ENCODE measurements at places on chromosomes 3 and 15.
A peak's percentile ranks its signal among the peaks of the same experiment; 100 is the strongest.

DNA sequence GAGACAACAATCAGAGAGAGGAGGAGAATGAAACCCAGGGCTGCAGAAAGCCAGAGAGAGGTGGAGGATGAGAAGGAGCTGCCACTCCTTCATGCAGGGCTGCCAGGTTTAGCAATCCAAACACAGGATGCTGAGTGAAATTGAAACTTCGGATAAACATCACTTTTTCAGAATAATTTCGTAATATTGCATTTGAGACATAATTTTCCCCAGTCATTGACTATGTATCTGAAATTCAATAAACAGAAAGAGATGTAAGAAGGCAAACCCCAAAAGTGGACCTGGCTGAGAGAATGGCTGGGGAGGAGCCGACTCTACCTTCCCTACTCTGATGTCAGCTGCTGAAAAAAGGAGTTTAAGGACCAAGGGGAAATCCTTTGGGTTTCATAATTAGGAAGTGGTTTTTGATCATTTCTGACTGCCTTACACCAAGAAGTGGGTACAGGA, 33.8 kb downstream of the SLC9A9 start:
- DNase-seq: no peak

DNA sequence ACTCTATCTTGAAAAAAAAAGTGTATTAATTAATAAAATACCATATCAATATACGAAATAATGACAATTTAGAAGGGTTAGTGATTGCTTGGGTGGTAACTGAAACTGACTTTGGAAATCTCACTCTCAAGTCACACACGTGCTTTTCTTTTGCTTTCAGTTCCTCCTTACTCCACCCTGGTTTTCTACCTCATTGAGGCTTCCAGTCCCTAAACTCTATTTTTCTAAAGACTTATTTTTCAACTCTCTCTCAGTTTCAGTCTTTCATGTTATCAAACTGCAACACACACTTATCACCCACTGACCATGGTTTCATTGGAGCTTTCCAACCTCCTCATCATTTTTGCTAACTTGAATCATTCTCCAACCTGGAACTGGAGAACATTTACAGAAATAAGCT, 23.5 kb downstream of the IL12A start:
- DNase-seq: no peak

DNA sequence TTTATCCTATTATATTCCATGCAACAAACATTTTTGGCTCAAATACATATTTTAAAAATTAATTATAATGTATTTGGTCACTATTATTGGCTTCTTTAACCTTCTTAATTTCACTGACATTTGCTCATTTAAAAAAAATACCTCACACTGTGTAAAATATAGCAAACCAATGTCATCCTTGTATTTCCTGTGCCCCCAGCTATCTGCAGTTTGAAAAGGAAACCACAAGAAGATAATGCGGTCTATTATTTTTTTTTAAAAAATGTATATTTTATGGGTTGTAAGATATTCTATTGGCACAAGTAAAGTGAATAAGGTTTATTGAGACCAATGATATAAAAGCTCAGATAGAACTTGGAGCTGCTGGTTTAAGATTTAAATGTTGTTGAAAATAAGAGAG, 904.2 kb downstream of the SI start:
- DNase-seq: no peak

GRCh38 chr3:178671377-178671776, 135.1 kb downstream of the KCNMB2 start:
- DNase-seq: no peak

DNA sequence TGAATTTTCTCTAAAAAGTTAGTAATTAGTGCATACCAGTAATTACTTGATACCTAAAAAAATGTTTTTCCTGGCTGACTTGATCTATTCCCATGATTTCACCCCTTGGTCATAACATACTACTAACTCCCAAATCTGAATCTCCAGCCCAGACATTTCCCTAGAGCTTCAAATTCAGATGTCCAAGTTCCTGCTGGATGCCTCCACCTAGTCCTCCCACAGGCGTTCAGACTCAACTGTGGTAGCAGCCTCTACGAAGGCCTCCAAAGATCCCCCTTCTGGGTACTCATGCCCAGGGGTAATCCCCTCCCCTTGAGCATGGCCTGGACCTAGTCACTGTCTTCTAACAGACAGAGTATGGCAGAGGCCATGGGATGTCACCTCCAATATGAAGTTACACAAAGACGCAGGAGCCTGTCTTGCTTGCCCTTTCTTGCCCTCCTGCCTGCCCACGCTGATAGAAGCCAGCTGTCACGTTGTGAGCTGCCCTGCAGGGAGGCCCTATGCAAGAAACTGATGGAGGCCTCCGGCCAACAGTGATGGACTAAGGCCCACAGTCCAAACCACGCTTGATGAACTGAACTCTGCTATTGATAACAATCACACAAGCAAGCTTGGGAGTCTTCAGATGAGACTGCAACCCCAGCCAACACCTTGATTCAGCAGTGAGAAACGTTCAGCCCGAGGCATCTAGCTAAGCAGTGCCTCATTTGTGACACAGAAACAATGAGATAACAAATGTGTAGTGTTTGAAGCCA, 8.6 kb upstream of the FBN1 start:
- no peak for DNase-seq

DNA sequence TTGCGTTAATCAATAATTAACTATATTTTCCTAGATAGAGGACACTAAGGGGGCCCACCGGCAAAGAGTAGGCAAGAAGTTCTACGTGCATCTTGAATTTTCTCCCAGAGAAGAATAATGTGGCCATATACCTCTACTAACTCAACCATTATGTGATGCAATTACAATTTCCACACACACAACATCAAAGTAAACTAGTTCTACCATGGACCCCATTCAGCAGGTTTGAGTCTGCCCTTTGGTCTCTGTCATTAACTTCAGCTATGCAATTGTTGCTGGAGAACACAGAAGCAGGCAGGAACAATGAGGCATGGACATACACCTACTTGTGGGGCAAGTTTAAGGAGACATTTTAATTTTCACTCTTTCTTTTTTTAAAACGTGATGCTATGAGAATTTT, 705.9 kb downstream of the PDCD6IP start:
- DNase-seq: no peak

GRCh38 chr3:156769721-156770654, 56.2 kb upstream of the LEKR1 start:
- DNase-seq: no peak

- DNase-seq: peak; percentile 57
Observed at GRCh38 chr15:64247906-64248541, 85.2 kb upstream of the PPIB start.

DNA sequence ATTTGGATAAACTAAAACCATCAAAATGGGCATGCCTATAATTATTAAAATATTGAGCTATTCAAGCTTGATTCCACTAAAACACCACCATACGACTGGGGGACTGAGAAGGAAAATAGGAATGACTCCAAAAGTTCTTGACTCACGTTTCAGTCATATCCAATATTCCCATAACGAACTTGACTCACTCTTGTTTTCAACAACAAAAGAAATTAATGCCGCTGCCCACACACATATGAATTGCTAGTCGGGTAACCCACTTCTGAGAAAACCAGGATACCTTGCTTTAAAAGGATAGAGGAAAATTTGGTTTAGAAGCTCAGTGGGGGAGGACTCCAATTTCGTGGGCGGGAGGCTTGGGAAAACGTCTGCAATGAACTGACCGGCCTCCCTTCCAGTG, 5.2 kb downstream of the HTR3C start:
- no peak for DNase-seq

DNA sequence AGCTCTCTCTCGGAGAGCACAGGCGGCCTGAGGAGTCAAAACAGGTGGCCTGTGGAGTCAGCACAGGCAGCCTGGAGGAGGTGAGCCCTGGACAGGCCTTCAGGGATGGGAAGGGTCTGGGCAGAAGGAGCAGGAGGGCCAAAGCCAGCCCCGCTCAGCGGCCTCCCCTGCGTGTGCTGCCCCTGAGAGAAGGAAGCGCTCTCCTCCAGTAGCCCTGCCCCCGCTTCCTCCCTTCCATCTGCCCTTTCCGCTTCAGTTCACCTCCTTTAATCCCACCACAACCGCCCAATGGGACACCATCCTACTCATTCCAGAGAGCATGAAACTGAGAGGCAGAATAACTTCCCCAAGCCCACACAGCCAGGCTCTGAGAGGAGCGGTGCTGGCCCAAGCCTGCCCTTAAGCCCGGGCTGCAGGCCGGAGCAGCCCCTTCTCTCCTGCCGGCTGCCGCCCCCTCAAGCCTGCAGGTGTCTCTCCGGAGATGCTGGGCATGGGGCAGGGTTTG, 3.2 kb upstream of the NR2E3 start:
- no peak for DNase-seq

DNA sequence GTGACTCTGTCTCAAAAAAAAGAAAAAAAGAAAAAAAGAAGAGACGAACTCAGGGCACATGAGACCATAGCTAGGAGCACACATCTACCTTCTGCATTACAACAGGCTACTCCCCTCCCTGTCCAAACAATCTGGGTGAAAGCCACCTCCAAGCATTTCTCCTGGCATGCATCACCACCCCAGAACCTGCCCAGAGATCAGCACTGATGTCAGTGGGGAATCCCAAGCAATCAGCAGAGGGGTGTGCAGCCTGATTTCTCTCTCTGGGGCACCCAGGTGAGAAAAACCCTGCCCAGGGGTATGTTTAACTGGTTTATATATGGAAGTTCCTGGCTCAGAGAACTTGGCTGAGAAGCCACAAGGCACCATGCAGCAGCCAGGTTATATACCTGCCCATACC, 59.4 kb downstream of the CDC25A start:
- DNase-seq: no peak

DNA sequence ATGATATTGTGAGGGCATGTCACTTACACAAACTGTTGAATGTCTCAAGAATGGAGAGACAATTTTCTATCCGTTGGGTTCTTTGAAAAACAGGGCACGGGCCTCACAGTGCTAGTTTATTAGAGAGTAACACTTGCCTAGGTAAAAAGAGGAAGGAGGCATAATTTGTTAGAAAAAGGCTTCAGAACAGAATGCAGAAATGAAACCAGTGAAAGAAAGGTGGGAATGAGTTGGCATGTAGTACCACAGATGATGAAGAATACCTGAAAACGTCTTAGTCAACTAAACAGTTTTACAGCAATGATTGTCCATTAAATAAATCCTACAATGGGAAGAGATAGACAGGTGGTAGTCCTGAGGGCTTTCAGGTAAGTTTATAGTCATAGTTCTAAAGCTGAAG, 1399.7 kb upstream of the CADM2 start:
- DNase-seq: no peak

- no peak for DNase-seq
Observed at GRCh38 chr3:14369675-14370669, 32.4 kb upstream of the SLC6A6 start.

GRCh38 chr3:133882986-133883586, 12.6 kb downstream of the RAB6B start:
- DNase-seq: no peak

DNA sequence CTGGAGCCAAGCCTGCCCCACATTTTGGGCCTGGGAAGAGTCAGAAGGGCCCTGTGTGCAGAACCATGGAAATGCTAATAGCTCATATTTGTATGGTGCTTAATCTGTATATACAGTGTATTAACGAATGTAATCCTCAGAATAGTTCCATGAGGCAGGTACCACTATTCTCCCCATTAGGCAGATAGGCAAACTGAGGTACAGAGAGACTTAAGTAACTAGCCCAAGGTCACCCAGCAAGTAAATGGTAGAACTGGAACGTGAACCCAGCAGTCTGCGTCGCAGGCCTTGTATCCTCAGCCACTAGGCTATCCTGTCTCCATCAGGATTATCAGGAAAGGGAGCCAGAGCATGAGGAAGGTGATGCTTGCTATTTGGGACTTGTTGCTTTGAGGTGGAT, 28.0 kb upstream of the GLCE start:
- no peak for DNase-seq

DNA sequence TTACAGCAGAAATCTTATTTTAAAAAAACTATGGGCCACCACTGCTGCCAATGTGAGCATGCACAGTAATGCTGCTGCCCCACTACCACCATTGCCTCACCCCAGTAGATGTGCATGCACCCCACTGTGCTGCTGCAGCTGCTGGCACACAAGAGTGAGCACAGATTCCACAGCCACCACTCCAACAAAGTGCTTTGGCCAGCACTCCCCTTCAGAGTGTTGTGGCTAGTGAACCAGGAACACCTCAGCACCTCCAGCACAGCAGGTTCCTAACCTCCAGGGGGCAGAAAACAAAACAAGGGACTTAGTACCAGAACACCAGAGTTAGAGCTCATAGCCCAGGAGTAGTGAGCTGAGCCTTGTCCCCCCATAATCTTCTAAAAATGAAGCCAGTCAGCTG, 629.6 kb downstream of the PYDC2 start:
- no peak for DNase-seq

DNA sequence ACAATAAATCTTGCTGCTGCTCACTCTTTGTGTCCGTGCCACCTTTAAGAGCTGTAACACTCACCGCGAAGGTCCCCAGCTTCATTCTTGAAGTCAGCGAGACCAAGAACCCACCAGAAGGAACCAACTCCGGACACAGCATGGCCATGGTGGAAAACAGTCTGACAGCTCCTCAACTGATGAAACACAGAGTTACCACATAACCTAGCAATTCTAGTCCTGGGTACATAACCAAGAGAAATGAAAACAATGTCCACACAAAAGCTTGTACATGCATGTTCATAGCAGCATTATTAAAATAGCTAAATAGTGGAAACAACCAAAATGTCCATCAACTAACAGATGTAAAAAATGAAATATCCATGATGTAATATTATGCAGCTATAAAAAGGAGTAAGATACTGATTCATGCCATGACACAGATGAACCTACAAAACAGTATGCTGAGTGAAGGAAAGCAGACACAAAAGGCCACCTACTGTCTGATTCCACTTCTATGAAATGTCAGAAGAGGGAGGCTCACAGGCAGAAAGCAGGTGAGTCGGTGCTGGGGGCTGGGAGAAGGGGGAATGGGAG, 36.8 kb downstream of the VGLL4 start:
- DNase-seq: no peak

GRCh38 chr15:82298520-82298919, 35.9 kb downstream of the SAXO2 start:
- peak; percentile 78 for DNase-seq

GRCh38 chr3:192917404-192918274, at the start of gene MB21D2:
Gene MB21D2, minus strand, starts transcription at chr3:192917856. Its CDS starts 16 bp downstream, at chr3:192917840.
- DNase-seq: no peak

DNA sequence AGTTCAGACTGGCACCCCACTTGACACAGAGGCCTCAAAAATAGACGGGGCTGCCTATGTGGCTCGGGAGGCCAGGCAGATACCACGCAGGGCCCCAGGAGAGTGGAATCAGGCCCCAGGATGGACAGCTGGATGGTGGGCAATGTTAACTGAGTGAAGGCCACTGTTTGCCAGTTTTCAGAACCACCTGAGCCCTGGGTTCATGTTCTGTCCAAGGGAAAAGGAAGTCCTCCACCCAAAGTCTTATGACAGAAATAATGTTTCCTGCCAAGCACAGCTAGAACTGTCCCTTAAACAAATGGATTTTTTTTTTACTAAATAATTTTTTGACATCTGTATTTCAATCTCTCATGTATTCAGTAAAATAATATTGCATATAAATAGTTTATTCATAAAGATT, 228.4 kb downstream of the KLF13 start:
- DNase-seq: no peak

DNA sequence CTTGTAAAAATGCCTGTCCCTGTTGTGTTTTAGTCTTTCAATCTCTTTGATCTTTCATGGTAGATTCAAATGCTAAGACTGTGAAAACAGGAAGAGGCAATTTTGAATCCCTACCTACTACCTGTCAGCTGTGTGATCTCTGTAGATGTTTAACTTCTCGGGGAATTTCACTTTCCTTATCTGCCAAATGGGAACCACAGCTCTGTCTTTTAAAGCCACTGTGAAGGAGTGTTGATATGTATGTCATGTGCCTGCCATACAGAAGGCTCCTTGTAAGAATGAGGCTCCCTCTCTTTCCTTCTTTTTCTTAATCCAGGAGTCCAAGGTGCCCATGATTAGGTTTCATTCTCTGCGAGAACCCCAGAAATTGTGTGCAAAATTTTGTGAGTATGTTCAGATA, 139.6 kb upstream of the ADAMTS9 start:
- no peak for DNase-seq

Data from immature natural killer cell (primary cell).